NCI-H460 (cell line): ENCODE measurements at places on chromosomes 4 and X.

GRCh38 chr4:119050527-119051090 lies 85.0 kb upstream of the MYOZ2 start:
- no peak for DNase-seq

DNA sequence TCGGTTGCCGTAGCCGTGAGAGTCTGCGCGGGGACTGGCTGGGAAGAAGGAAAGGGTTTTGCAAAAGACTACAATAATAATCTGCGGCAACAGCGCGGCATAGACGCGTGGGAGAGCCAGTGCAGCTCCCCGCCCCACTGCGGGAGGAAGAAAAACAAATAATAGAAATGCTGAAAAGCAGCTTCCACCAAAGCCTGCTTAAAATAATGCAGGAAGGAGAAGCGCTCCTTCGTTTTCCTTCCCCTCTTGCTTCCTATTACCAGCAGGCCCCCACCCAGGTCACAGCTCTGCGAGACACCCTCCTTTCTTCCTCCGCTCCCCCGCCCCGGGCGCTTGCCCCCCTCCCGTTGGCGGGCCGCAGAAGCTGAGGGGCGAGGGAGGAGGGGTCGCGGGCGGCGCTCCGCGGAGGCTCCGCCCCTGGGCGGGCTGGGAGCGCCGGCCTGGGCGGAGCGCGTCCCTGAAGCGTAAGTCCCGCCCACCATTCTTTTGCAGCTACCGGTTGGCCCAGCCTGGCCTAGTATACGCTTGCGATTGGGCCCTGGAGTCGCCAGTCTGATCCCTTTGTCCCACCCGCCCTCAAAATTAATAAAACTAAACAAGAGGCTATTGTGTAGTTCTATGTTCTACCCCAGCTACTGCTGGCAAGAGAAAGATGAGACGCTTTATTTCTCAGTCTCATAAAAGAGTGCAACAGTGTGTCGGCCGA lies 636 bp upstream of the AMOT start:
- peak; percentile 79 for DNase-seq

- DNase-seq, result no peak
Measured at GRCh38 chr4:102612824-102613366, 111.7 kb downstream of the NFKB1 start.

- DNase-seq, result no peak
Measured at GRCh38 chr4:1060121-1060520, 48.7 kb downstream of the FGFRL1 start.

DNA sequence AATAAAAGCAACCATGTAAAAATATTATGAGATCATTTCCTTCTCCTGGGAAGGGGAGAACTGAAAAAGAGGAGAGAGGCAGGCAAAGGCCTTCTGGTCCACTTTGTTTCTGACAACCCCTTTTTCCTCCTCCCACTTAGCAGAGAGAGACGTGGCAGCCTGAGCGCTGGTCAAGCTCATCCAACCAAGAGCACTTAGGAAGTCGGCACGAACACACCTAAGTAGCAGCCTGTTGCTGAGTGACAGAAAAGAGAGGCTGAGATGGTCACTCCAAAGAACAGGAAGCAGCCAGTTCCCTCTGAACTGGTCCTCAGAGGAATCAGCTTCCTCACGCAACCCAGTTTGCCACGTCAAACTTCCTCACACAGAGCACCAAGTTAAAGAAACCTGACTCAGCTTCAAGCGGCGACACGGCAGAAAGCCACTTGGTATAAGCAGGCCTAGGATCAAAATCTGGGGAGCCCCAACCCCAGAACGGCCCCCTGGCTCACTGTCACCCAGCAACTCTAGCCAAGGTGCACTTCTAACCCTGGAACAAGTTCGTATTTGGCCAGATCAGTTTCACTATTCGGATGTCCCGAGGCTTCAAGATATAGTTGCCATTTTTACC lies 861 bp downstream of the SEC24D start:
- DNase-seq, result peak; percentile 34

DNA sequence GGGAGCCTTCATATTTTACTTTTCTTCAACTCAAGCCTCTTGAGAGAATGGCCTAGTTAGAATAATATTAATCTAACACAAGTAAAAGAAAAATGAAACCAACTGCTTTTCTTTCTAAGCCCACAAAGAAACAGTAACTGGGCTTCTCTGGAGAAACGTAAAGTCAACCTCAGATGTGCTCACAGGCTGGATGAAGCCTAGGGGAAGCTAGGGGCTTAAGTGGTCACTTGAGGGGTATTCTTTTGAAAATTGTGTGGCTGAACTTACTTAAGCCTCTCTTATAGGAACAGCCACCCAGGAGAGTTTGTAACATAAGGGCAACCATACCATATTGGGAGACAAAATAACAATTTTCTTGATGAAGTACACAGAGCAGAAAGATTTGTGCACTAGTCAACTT lies 279.0 kb downstream of the SPRY1 start:
- no peak for DNase-seq

DNA sequence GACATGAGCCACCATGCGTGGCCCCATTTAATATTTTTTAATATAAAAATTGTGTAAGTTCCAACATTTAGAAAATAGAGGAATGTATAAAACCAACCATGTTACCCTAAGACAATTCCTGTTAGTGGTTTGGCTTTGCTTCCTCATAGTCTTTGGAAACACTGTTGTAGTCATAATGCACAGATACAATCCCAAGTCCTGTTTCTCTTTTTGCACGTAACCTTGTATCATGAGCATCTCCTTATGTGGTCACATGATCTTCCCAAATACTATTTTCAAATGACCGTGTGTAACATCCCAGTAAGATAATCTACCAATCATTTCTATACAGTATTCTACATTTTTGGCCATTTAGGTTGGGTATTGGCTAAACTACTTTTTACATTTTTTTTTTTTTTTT lies 13.9 kb upstream of the RHOH start:
- DNase-seq, result no peak

DNA sequence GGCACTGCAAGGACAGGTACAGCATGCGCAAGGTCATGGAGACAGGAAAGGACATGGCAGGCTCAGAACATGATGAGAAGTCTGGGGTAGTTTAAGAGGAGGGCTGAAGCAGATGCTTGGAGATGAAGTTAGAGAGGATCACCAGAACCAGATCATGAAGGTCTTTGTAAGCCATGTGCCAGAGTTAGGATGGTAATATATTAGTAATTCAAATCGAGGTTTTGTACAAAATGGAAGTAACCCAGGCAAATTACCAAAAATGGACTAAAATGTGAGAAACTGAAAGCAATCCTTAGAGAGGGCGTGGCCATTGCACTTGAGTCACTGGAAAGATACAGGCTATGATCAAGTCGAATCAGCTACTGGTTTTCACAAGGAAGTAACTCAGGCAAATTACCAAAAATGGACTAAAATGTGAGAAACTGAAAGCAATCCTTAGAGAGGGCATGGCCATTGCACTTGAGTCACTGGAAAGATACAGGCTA lies 13.5 kb downstream of the RXFP1 start:
- DNase-seq, result no peak

DNA sequence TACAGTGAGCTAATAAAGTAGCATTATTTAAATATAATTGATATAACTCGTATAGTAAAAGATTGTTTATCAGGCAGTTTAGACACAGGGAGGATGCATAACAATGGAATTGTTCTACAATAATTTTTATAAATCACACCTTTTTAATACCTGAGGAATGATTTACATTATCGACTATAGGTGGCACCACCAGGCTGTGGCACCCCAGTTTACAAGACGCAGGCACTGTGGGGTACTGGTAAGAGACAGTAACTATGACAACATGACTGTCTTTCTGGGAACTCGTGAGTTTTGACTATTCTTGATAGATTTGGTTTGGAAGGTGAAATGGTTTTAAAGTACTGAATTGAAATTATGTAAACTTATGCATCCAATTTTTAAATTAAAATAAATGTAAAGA lies 27.1 kb upstream of the STBD1 start:
- DNase-seq, result no peak

DNA sequence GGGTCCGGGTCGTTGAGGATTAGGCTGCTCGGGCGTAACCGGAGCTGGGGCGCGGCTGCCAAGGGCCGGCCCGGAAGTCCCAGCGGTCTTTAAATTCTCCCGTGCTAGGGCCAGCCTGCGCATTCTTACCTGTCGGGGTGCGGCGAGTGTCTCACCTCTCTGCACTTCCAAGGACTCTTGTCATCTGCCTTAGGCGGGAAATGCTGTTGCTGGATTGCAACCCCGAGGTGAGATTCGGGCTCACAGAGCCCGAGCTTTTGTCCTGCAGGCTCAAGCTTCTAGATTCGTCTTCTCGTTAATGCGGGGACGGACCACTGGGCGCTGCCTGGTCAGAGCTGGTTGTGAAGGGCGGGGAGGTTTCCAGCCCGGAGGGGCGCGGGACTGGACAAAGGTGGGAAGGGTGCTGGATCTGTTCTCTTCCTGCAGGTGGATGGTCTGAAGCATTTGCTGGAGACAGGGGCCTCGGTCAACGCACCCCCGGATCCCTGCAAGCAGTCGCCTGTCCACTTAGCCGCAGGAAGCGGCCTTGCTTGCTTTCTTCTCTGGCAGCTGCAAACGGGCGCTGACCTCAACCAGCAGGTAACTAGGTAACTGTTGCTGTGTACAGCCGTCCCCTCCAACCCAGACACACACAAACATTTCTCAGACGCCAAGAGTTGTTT lies at the start of gene ANKRD37:
ANKRD37 (plus strand) TSS at position 118 of the 662 bp plus-strand sequence; CDS start at position 201, 83 bp downstream.
- DNase-seq, result no peak

DNA sequence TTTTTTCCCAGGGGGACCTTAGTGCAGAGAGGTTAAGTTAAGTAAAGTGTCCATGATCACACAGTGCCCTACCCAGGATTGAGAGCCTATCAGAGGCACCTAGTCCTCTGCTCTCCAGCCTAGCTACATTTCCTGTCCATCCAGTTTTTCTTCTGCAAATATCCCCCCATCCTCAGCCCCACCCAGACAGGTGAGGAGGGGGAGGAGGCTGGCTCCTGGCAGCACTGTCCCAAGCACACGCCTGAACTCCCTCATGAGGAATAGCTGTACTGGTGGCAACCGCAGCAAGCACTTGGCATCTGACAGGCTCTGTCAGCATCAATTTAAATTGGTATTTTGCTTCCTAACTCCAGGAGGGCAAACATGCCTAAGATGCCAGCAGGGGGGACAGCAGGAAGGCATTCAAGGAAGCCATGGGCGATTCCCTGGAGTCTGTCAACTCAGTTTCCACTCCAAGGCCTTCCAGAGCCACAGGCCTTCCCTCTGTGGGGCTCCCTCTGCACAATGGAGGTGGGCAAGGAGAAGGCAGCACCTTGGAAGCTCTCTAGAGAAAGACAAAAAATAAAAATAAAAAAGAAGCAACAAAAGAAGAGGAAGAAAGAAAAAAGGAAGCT lies 6.4 kb upstream of the FRMPD3 start:
- no peak for DNase-seq

DNA sequence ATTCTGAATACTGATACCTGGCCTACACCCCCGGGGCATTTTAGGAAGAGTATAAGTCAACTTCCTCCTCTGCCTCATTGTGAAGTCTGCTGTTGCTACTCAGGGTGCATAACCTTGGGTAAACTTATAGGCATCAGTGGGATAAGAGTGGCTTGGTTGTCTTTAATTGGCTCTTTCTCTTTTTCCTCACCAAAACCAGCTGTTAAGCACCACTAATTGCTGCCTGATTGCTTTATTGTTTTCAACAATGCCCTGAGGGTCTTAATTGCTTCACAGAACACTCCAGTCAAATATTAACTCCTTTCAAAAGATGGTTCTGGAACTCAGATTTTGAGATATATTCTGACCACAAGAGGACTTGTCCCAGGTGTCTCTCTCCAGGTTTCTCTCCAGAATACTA lies 337.0 kb upstream of the MAGEB16 start:
- DNase-seq, result no peak

GRCh38 chrX:9562851-9563250 lies 98.0 kb downstream of the TBL1X start:
- DNase-seq, result no peak

DNA sequence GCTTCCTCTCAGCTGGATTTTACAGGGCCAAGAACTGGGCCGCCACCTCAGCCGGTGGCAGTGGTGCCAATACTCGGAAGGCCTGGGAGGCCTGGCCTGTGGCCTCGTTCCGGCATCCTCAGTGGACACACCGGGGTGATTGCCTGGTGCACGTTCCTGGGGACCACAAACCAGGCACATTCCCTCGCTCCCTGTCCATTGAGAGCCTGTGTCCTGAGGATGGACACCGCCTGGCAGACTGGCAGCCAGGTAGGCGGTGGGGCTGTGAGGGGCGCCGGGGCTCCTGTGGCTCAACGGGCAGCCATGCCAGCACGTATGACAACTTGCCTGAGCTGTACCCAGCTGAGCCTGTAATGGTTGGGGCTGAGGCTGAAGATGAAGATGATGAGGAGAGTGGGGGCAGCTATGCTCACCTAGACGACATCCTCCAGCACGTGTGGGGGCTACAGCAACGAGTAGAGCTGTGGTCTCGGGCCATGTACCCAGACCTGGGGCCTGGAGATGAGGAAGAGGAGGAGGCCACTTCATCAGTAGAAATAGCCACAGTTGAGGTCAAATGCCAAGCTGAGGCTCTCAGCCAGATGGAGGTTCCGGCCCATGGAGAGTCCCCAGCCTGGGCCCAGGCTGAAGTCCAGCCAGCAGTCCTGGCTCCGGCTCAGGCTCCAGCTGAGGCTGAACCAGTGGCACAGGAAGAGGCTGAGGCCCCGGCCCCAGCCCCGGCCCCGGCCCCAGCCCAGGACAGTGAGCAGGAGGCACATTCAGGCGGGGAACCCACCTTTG lies 70.4 kb downstream of the STARD8 start:
- no peak for DNase-seq

- DNase-seq, result no peak
Measured at GRCh38 chrX:109266034-109266433, 215.9 kb downstream of the GUCY2F start.

DNA sequence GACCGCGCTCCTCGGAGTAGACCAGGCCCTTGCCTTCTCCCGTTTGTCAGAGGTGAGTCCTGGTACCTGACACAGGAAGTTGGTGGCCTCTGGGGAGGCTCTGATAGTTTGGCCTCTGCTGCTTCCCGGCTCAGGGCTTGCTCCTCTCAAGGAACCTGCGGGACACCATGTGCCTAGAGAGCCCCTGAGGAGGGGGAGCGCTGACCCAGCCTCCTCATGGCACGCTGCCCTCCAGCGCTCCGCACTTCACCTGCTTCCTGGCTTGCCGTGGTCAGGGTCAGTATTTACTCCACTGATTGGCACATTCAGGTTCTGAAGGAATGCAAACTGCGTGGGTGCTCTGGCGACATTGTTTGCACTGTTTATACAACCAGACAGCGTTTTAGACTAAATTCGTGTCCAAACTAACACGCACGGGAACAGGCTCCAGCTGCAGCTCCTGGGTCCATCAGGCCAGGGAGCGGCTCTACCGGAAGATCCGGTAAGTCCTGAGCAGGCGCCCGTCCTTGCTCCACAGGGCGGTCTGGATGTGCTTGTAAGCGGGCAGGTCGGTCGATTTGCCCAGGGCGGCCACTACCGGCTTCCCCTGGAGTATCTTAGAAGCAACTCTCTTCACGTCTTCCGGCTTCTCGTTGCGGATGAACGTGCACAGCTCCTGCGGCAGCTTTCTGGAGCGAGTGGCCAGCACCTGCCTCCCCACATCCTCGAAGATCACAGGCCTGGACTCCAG lies 121.6 kb upstream of the GRID2 start:
- no peak for DNase-seq

- DNase-seq, result peak; percentile 33
Measured at GRCh38 chrX:13506574-13506973, 62.8 kb upstream of the EGFL6 start.

GRCh38 chr4:7880683-7881082 lies 59.0 kb downstream of the AFAP1 start:
- no peak for DNase-seq
